ENCODE measurements at places on chromosomes 2 and 18.

GRCh38 chr2:38648107-38648761, 17.7 kb upstream of the GALM start:
- no peak for DNase-seq

DNA sequence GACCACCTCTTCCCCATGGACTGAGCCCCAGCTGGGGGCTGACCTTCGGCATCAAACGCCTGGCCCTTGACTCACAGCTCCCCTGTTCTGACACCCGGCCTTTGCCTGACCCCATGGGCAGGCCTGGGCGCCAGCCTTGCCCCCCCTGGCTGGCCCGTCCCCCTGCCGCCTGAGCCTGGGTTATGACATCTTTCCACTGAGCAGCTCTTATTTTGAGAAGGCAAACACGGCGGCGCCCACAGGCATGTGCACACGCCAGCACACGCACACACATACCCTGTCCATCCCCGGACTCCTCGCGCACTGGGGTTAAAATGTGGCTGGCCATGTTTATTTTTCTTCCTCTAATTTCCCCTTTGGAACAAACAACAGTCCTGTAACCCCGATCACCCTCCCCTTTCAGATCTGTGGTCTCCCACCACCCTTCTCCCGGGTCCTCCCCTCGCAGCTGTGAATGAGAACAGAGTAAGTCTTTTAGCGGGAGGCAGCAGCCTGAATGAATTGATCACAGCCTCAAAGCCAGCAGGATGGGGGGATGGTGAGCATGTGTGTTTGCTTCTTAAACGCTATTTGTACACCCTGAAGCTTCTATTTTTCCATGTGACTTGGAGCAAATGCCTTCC, 11.8 kb upstream of the ATOH8 start:
- DNase-seq, result no peak

DNA sequence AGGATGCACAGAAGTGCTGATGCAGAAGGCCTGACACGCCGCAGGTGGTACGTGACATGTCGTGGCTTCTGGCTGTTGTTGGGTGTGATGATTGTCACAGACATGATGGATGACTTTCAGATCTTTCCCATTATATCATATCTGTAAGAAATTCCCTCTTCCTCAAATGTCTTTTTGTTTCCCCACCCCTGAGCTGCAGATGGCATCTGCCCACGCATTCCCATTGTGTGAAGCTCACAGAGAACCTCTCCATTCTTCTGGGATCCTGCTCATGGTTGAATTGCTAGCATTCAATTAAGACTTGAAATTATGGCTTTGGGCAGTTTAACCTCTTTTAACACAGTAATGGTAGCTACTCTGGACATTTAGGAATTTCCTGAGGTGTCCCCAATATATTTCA, 28.3 kb upstream of the EPHA4 start:
- no peak for DNase-seq

DNA sequence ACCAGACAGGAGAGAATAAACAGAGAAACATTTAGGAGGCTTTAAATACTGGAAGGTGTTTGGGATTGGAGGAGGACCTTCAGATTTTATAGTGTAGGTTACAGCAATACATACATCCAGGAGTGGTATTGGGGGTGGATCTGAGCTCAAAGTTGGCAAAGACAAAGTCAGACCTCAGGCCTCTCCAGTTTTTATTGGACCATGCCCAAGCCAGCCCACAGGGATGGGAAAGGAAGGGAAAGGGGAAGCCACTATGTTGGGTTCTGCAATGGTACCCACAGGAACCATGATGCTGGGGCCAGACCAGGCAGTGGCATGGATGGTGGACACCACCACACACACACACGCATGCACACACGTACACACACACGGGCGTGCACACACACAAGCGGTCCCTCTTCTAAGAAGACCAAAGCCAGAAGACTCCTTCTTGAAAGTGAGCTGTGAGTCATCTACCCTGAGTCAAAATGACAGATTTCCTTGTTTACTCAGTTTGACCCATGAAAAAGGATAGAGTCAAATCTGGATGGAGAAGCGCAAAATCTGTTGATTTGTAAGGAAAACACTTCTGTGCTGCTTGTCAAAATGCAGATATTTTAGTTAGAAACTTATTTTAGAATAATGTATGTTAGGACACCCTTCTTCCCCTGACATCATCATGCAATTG, 87.9 kb downstream of the TRABD2A start:
- DNase-seq, result no peak

DNA sequence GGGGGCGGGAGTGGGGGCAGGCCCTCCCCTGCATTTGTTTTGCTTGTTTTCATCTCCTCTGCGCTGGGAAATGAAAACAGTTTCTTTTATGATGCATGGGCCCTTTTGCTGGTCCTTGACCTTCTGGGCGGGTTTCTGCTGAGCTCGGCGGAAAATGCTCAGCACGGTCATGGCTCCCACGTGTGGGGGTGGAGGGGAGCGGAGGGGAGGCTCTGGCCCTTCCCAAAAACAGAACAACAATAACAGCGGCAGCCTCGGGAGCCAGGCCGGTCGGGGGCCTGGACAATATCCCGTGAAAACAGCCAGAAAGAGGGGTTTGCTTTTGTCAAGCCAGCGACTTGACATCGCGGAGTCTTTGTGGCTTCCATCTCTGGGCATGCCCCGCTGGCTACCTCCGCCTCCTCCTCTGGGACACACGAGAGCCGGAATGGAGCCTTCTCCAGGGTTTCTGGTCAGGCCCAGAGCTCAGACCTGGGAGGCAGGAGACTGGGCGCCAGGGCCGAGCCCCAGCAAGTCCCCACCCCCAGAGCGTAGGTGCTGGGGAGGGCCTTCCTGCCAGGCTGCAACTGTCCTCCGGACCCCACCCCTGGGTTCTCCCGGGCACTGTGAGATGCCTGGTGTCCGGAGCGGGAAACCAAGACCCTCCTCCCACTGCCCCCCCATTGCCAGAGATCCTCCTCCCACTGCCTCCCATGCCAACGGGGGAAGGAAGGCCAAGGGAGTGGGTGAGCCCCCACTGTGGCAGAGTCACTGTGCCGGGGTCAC, 35.9 kb upstream of the SNED1 start:
- DNase-seq, result peak; percentile 66

DNA sequence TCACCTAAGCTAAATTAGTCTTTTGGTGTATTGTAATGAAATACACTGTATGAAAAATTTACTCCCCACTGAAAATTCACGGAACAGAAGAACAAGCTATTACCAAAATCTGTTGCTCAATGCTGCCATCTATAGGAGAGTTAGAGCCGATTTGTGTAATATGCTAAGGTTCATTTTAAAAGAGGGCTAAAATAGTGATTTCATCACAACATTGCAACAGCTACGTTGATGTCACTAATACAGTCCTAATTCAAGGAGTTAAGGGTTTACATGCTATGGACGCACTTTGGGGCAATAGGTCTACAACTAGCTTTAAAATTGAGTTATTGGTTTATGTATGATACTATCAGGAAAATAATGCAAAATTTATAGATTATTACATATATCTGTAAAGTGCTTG, 3.0 kb upstream of the IRS1 start:
- no peak for DNase-seq

DNA sequence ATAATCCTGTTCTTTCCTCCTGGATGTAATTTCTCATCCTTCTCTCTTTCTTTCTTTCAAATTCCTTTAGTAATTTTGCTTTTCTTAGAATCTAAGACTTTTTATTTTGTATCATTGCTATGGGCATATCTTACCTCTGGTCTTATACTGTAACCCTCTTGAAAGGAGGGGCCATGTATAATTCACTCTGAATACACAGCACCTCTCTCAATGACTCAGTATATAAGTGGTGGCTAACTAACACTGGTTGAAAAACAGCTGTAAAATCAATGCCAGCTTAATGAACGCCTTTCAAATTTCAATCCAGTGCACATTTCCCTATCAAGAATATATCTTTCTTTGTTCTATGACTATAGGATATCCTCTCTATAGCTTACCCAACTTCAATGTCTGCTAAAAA, 53.7 kb downstream of the CWC22 start:
- DNase-seq, result no peak

DNA sequence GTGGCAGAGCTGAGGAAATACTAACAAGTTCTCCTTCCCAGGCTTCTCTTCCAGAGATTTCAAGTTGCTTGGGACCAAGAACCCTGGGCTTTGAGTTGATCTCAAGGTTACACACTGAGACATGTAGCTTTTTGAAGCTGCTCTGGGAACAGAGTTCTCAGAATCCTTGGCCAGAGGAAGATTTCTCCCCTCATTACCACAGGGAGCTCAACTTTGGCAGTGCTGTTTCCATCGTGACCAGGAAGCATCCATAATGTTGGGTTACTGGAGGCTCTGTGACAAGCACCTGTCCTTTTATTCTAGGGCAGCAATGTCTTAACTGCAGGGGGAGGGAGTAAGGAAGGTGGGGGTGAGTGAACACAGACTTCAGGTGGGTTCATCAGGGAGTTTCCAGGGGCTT, 41.5 kb upstream of the CHRNA1 start:
- DNase-seq, result no peak

DNA sequence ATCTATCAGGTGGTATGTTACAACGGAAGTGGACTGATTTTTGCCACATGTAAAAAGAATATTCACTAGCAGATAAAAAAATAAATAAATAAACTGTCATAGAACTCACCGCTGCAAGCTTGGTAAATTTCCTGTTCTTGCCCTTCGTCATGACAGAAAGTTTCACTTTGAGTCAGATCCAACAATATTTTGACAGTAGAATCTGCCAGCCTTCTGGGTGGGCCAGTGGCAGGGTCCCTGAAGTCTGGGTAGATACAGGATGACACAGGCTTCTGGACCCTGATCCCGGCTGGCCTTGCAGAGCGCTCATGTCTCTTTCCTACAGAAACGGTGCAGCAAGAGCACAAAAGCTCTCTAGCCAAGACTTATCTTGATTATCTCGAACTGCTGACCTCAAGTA, 97.8 kb upstream of the PMAIP1 start:
- DNase-seq, result no peak

DNA sequence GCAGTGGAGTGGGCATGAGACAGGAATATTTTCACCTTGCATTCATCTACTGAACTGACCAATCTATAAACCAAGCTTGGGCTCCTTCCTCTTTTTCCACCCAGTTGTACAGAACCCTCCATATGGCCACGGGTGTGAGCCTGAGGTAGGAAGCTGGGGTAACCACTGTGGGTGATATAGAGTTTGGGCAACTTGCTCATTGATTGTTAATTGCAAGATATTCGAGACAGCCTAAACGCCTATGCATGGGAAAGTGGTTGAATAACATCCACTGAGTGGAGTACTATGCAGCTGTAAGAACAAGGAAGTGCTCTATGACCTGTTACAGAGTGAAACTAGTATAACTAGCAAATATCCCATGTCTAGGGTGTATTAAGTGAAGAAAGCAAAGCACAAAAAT, 7.3 kb upstream of the VAPA start:
- no peak for DNase-seq

GRCh38 chr2:179455824-179456223, 191.2 kb upstream of the SESTD1 start:
- DNase-seq, result no peak

- no peak for DNase-seq
Measured at GRCh38 chr18:23990474-23991410, 23.8 kb upstream of the TTC39C start.

DNA sequence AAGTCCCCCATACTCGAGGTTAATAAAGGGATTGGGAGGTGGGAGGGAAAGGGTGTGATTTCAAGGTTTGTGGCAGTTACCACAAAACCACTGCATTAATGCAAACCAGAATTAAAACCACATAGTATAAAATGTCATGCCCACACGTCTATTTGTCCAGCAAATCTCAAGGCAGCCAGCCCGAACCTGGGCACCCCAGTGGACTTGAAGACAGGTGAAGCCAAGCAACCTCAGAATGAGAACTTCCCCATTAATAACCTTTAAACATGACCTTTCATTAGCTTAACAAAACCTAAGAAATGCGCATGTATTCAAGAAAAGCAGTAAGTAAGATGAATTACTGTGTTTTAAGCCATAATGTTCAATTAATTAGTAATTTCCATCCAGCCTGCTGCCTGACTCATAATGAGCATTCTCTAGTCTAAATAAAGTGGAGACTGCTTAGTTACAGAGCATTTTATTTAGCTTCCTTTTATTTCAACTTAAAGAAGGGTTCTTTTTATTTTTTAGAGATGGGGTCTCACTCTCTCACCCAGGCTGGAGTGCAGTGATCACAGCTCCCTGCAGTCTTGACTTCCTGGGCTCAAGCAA, 229.6 kb downstream of the FAM210A start:
- no peak for DNase-seq

DNA sequence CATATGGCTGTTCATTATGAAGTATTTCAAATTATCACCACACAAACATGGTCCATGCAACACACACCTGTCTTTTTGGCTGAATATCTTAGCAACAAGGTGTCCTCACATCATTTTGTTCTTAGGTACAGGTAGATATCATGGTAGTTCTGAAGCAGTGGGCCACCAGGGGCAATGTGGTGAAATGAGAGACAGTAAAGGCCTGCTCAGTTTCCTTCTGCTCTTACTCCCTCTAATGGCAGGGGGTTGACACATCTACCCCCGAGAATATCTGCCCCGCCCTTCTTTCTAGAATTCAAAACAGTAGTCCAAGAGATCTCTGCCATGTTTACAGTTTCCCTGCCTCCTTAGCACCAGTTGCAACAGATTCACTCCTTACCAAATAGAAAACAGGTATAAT, 147.0 kb upstream of the KLHL14 start:
- DNase-seq, result no peak

DNA sequence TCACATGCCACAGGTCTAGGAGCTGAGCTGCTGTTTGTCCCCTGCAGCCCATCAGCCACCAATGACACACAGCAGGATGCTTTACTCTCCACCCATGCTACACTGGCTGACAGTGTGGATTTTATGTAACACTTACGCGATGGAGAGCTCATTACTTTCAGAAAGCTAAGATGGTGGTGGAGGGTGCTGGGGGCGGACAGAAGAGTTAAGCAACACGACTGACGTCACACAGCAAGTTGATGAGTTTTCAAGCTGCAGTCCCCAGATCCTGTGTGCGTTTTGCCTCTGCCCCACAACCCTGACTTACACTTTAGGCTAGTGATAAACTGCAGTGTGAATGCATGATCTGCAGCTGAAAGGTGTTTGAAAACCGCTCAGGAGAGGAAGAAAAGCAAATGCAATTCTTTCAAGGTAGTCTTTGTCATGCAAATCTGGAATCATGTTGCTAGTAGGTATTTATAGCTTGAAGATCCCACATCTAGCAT, 42.4 kb downstream of the MRPS5 start:
- DNase-seq, result no peak

- DNase-seq, result no peak
Measured at GRCh38 chr18:74225193-74225840, 66.4 kb downstream of the CYB5A start.

GRCh38 chr2:103430191-103430590, 668.4 kb downstream of the TMEM182 start:
- DNase-seq, result no peak

DNA sequence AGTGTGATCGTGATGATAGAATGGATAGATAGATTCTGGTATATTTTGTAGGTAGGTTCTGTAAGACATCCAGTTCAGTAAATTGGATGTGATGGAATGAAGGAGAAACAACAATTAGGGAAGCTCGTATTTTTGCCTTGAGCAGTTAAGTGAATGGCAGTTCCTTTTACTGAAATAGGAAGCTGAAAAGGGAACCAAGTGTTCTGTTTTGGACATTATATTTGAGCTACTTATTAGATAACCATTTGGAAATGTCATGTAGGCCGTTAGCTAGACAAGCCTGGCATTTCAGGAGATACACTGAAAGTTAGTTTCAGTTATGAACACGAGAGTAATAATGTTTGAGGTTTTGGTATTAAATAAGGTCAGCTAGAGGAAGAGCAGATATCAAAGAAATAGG, 41.5 kb downstream of the MARCHF7 start:
- DNase-seq, result no peak
